ENCODE measurements at places on chromosomes 5 and 9.

DNA sequence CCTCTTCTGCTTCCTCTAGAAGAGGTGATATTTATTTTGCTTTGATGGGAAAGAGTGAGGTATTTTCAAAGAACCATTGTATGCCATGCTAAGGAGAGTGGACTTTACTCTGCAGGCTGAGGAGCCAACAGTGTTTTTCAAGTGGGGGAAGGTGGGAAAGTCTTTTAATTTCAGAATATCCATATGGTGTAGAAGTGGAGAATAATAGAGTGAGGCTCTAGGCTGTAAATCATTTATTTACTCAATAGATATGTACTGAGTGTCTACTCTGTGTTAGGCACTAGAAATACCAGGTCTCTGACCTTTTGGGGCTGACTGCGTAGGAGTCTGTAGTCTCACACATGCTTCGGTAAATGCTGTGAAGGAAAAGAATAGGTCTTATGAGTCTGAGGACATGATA, 30.7 kb upstream of the TENT2 start:
- no peak for DNase-seq

GRCh38 chr5:167269146-167269545, 1022.3 kb upstream of the WWC1 start:
- no peak for DNase-seq

- DNase-seq = no peak
Observed at GRCh38 chr5:119345861-119346260, 10.0 kb upstream of the TNFAIP8 start.

DNA sequence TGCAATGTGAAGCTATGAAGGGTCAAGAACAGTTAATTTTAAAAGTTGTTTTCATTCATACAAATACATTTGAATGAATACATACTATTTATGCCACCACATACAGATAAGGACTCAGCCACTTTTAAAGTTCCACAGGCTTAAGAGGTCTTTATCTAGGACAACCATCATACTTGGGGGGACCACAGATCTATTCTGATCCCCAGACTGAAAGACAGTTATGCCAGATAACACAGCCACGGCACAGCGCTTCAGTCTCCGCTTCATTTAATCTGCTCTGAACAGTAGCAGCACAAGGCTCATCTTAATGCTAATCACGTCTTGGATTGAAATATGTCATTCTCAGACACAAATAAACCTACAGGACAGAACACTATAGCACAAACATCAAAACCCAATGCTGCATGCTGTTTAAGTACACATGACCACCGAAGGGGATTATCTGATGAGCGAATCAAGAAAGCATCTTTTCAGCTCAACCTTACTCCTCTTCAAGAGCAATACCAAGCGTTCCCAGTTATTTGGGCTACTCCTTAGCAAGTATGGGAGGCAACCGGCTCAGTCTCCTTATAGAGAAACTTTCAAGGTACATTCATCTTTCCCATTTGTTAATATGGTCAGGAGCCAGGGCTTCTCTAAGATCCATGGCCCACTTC, 33.3 kb downstream of the PUM3 start:
- DNase-seq = no peak

DNA sequence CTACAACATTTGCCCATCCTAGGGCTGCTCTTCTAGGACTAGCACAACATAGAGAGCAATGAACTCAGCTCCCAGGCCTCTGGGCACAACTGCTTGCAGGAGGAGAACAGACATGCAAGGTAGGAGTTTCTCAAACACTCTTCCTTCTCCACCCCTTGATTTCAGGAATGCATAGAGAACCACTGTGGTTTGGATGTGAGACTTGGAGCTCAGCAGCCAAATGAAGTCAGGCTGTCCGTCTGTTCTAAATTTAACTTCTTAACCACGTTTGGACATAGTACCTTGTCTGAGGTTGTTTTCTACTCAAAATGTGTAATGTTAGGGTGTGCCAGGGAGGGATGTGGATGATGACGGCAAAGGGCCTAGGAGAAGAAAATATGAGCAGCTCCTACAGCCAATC, 515.1 kb upstream of the TNC start:
- no peak for DNase-seq

DNA sequence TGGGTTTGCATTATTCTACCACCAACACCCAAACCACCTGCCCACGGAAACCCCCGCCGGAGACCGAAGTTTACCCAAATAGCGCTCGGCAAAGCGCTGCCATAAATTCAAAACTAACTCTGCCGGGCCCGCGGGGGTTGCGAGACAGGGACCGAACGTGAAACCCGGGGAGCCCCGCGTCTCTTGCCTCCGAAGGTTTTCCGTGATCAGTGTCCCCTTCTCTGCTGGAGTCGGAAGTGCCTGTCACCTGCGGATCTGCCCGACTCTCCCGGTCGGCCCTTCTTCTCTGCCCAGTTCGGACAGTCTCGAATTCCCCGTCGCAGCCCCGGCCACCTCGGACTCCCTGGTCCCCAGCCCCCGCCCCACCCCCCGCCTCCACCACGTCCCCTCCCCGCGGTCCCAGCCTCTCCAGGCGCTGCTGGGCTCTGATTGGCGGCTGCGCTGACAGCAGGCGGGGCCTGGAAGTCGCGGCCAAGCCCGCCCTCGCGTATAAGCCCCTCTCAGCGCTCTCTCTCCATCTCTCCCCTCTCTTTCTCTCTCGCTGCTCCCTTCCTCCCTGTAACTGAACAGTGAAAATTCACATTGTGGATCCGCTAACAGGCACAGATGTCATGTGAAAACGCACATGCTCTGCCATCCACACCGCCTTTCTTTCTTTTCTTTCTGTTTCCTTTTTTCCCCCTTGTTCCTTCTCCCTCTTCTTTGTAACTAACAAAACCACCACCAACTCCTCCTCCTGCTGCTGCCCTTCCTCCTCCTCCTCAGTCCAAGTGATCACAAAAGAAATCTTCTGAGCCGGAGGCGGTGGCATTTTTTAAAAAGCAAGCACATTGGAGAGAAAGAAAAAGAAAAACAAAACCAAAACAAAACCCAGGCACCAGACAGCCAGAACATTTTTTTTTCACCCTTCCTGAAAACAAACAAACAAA, at the start of gene RORB:
TSS of gene RORB (plus strand) at position 517 of the 929 bp plus-strand sequence. CDS start 642 bp downstream, outside the sequence.
- peak; percentile 79 for DNase-seq

DNA sequence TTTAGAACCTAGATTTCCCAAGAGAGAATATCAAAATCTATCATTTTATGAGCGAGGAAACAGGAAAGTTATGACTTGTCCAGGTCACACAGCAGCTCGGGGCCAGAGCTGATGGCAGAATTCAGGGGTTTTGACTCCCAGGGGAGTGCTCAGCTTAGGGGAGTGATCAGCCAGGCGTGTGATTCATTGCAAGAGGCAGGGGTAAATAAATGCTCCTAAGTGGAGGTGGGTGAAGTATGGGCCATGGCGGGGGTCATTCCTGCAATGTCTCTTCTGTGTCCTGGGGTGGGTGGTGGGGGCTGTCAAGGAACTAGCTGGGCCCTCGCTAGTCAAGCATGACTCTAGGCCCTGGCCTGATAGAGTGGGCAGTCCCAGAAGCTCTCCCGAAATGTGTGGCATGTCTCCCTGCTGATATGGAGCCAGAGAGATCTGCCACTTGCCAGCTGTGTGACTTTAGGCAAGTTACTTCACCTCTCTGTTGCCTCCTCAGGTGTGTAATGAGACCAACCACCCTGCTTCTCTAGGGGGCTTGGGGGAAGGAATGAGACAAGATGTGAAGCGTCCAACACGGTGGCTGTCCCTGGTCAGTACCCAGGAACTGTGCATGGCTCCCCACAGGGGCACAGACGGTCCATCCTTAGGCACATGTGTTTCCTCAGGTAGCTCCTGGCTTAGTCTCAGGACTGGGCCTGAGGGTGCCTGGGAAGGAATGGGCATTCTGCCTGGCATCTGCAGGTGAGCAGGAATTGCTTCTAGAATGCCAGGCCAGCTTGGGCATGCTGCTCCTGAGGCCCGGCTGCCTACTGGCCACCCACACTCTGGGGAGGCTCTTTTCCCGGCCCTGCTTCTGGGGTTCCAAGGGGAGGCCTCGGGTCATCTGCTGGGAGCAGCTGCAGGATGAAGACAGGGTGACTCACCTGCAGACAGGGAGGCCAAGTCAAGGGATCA, 36.5 kb upstream of the SH3PXD2B start:
- DNase-seq = no peak

DNA sequence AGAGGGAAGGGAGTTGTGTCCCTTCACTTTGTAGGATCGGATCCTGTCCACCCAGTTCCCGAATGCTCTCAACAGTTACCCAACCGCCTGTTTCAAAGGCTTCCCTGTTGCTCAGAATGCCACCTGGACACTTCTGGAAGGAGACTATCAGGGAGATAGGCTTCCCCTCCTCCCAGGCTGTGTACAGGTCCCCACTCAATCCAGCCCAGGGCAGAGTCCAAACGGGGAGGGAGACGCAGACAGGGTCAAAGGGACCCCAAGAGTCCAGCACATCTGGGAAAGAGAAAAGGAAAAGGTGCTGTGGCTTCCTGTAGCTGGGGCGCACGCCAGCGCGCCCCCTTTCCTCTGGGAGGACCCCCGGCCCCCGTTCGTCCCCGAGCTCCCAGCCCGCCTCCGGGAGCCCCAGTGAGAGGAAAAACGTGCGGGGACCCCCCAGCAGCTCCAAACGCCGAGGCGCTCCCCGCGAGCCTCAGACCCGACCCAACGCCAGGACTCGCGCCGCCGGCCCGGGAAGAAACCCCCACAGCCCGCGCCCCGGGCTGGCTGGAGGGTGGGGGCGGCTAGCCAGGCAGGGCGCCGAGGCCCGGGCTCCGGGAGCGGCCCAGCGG, 640 bp downstream of the SURF4 start:
- DNase-seq = no peak

GRCh38 chr5:14358536-14358935, 215.4 kb downstream of the TRIO start:
- DNase-seq = no peak

GRCh38 chr9:16139774-16140173, 586.9 kb downstream of the CCDC171 start:
- DNase-seq = no peak

GRCh38 chr5:154110107-154110453, 71.3 kb downstream of the MFAP3 start:
- DNase-seq = no peak

DNA sequence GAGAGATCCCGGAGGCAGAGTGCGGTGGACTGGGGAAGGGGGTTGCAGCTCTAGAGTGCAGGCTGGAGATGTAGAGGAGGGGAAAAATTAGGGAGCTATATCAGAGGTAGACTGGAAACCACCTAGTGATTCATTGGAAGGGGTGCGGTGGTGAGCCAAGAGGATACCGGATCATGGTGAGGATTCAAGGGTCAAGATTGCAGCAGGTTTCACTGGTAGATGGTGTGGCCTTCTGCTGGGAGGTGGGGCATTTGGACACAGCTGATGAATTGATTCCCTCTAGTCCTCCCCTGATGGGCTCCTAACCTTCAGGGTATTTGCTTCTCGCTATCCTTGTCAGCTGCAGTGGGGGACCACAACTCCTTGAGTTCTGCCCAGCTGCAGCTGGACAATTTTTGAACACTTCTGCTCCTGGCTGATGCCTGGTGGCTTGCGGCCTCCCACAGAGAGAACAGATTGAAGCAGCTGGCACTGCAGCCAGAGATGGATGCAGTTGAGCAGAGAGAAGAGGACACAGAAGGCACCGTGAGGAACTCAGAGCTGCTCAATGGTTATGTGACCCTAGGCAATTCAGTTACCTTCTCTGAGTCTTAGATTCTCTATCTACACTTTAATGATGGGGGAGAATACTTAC, 134.4 kb upstream of the ABCA1 start:
- no peak for DNase-seq

GRCh38 chr9:35948901-35949318, 9.0 kb downstream of the OR2S2 start:
- no peak for DNase-seq

GRCh38 chr5:50564079-50564478, 102.4 kb upstream of the PARP8 start:
- DNase-seq = no peak

GRCh38 chr9:105157171-105157583, 87.3 kb upstream of the SLC44A1 start:
- peak; percentile 57 for DNase-seq

- no peak for DNase-seq
Observed at GRCh38 chr9:134258332-134258731, 67.9 kb upstream of the RXRA start.

GRCh38 chr9:87667164-87667738, 58.7 kb upstream of the CTSL start:
- no peak for DNase-seq

GRCh38 chr9:93909242-93909616, 45.9 kb downstream of the BARX1 start:
- no peak for DNase-seq

DNA sequence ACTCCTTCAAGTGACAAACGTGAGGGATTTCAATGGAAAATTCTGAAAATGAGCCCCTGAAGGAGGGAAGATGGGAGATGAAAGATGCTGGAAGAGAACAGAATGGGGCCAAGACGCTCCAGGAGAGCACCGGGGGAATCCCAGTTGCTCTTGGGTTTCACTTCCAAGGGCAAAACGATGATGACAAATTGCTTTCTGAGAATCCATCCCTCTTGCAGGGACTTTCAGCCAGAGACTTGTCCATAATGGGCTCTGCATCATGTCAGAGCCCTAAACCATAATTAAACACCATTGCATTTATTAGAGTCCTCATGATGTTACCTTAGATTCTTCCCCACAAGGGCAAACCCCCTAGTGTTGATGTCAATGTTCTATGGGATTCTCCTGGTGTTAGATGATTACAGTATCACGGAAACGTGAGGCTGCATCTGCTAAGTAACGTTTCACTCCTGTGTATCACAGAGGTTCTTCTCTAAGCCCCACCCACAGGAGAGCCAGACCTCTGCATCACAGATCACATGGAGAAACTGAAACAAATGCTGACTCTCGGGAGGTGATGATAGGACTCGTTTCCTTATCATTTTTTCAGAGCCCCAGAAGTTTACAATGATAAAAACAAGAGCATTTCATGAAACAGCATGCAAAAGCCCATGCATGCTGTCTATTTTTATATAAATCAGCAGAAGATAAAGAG, 114.4 kb downstream of the TENT4A start:
- no peak for DNase-seq

DNA sequence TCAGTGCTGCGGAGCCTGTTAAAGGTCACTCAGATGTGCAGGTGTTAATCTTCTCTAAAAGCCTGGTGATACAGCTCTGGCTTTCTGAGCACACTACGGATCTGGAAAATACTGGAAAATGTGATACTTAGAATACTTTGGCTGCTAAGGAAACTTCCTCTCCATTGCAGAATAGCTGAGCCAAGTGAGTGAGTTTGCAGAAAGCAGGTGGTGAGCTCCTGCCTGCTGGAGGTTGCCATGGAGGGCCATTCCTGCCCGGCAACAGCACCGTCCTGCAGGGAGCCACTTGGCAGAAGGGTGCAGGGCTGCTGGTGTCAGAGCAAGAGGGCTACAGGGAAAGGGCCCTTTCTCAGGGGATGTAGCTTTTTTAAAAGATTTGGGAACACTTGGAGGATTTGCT, 40.7 kb downstream of the SECISBP2 start:
- DNase-seq = peak; percentile 22

GRCh38 chr5:66306105-66306843, 162.2 kb downstream of the SREK1 start:
- peak; percentile 47 for DNase-seq

DNA sequence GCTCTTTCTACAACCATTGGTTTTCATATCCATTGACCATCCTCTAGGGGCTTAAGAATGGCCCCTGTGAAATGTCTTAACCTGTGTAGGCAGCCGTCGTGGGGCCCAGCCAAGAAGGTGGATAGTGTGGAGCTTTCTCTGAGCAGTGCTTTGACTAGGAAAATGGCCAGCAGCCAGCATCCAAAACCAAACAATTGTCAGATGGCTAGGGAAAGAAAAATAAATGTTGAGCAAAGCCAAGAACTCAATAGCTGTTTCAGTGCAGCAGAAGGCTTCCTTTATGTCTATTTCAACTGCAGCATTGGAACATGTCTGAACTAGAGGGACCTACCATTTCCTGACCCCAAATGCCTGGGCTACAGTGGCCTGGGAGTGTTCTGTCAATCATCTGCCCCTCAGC, 374.9 kb downstream of the TLE4 start:
- no peak for DNase-seq

- DNase-seq = no peak
Observed at GRCh38 chr5:37272511-37272910, 23.3 kb upstream of the CPLANE1 start.
